Esophagus squamous epithelium (tissue), 5 donors: ENCODE measurements at places on chromosomes 4 and X.

DNA sequence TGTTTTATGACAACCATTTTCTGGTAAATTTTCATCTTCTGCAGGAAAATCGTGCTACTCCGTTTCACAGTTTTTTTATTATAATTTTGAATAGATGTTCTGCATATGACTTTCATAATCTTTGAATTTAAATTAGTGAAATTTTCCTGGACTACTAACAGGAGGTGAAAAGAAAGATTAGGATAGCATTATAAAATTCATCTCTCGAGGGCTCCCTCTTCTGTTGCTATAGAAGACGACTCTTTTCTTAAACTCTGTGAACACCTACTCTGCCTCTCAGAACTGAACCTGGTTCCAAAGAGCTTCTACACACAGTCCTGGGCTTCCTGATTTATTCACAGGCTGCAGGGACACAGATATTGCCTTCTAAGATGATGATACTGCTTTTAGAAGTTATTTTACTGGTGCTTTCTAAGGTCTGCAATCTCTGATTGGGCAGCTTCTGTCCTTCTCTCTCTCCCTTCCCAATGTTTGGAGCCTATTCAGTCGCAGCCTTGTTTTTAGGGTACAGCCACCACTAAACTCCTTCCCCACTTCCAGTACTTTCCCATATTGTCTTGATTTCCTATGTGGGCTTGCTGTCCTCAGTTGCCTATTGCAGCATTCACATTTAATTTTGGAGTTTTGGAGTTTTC, 10.1 kb upstream of the SAP30 start:
- DNase-seq: no peak

DNA sequence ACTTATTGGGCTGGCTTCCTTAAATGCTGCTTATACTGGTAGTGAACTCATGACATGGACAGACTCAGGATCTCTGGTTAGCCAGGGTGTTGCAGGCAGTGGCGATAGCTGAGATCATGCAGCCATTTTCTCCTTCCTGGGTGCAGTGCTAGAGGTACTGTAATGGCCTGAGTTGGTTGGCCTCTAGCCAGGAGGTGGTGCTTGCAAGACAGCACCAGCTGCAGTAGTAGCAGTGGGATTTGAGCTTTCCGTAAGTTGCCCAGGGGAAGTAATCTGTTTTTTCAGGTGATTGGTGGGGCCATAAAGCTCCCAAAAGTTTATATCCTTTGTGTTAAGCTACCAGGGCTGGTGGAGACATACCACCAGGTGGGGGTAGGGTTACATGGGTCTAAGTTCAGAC, 45.1 kb upstream of the AADAT start:
- no peak for DNase-seq

- DNase-seq: no peak
Observed at GRCh38 chrX:12032082-12032481, 106.2 kb upstream of the FRMPD4 start.

- DNase-seq: no peak
Observed at GRCh38 chr4:142493255-142494110, 352.6 kb downstream of the INPP4B start.

- no peak for DNase-seq
Observed at GRCh38 chr4:183328832-183329231, 6.6 kb upstream of the CLDN24 start.

- no peak for DNase-seq
Observed at GRCh38 chr4:185801471-185801870, 10.5 kb downstream of the SORBS2 start.

DNA sequence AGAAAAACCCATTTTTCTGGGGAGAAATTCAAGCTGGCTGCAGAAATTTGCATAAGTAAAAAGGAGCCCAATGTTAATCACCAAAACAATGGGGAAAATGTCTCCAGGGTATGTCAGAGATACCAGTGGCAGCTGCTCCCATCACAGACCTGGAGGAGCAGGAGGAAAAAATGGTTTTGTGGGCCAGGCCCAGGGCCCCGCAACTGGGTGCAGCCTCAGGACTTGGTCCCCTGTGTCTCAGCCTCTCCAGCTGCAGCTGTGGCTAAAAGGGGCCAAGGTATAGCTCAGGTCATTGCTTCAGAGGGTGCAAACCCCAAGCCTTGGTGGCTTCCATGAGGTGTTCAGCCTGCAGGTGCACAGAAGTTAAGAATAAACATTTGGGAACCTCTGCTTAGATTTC, 536.4 kb upstream of the FRG1 start:
- no peak for DNase-seq

GRCh38 chrX:155888139-155888538, 7.0 kb downstream of the VAMP7 start:
- DNase-seq: no peak

DNA sequence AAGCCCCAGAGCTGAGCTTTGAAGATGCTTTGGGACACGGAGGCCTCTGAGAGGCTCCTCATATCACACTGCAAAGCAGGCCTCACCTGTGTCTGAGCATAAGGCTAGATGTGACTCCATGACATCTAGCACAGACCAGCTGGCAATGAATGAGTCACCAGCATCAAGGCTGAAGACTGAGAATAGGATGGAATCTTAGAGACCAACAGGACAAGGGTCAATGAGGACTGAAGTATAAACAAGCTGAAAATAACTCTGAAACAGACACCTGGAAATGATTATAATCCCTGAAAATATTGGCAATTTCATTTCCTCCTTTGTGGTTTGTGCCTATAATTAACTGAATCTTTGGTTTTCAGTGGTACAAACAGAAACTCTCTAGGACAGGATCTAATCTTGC, 87.1 kb upstream of the PRPS1 start:
- no peak for DNase-seq

- DNase-seq: no peak
Observed at GRCh38 chr4:99652596-99653436, 4.8 kb downstream of the C4orf54 start.

DNA sequence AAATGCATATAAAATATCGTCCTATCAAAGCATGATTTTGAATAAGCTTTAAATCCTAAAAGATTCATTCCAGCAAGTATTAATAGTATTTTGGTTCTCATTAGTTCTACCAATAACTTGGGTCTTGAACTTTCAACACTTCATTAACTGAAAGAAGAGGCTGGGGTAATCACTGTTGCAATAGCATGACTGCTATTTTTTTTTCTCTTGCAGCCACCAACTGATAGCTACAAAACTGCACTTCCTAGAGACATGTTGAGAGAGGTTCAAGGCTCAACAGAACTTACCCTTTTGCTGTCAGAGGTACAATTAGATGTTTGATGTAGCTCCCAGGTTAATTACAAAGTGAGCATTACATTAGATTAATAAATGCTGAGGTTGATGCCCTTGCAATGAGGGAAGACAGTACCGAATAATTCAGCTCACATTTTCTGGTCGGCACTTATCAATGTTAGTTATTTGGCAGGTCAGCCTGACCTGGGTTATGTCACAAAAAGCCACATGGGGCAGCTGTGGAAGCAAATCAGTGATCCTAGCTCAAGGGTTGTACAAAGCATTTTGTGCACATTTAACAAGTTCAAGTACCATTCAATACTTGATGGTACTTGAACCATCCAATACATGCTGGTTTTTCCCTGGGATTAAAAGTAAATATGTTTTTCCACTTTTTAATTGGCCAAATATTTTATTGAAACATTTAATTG, 29.9 kb upstream of the TET2 start:
- DNase-seq: no peak

GRCh38 chr4:114365591-114365990, 233.0 kb upstream of the UGT8 start:
- DNase-seq: no peak

DNA sequence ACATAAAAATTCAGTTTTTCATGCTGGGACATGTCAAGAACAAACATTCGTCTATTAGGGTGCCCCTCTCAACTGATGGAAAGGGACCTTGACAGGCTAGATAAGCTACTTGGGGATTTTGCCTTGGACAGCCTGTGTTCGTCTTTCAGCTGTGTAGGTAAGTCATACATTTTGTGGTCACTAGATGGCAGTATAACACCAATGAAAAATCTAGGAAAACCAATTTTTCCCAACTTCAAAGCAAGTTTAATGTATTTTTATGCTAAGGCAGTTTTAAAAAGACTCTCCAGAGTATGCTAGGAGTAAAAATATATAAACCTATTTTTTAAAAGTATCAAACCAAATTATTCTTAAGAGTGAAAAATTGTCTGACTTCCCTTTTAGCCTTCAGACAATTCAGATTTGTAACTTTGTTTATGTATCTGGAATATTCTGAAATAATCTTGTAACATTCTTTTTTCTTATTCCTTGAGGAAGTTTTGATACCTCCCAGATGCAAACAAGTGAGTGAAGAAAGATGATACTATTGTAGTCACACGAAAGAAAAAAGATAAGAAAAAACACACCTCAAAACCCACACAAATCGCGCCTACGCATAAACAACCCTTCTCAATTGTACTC, 158.3 kb downstream of the CPE start:
- no peak for DNase-seq

GRCh38 chr4:186020106-186020792, 48.7 kb upstream of the TLR3 start:
- no peak for DNase-seq

GRCh38 chr4:98996056-98996764, 689 bp downstream of the METAP1 start:
- no peak for DNase-seq

DNA sequence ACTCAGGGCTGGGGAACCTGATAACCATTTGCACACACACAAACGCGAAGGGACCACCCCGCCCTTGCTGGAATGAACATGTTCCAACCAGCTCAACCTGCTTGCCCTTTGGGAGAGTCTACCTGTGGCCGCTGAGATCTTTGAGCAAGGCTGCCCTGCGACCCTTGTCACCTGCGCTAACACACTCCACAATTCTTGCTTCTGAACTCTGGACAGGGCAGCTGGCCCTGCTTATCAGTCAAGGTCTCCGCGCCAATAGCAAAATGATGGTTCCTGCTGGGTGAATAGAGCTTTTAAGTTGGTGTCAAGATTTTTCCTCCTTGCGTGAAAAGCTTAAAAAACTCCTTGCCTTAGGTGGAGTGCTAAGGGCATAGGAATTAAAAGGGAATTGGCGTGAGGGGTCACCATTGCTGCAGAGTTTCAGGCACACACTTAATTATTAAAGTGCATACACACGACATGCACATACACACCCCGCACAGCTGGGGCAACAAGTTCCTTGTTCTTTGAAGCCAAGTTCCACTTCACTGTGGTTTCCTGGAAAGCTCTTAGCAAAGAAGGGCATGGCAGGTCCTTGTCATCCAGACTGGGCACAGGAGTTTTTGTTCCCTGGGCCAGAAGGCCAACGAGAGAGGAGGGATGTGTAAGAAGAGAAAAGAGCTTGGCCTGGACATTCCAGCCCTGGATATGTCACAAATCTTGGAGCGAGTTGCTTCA, 207.7 kb downstream of the STIM2 start:
- no peak for DNase-seq

DNA sequence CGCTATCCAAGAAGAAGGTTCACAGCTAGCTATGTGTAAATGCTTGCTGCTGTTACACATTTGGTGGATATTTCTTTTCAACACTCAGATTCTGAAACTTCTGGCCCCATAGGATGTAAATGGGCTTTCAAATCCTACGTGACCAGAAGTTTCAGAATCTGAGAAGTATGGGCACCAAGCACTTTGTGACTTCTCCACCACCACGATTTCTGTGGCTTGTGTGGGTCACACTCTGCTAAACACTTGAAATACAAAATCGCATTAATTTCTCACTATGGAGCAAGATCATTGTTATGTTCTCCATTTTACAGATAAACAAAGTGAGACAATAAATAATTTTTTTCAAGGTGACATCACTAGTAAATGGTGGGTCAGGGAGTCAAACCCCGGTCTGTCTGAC, 259.4 kb upstream of the JADE1 start:
- DNase-seq: no peak

DNA sequence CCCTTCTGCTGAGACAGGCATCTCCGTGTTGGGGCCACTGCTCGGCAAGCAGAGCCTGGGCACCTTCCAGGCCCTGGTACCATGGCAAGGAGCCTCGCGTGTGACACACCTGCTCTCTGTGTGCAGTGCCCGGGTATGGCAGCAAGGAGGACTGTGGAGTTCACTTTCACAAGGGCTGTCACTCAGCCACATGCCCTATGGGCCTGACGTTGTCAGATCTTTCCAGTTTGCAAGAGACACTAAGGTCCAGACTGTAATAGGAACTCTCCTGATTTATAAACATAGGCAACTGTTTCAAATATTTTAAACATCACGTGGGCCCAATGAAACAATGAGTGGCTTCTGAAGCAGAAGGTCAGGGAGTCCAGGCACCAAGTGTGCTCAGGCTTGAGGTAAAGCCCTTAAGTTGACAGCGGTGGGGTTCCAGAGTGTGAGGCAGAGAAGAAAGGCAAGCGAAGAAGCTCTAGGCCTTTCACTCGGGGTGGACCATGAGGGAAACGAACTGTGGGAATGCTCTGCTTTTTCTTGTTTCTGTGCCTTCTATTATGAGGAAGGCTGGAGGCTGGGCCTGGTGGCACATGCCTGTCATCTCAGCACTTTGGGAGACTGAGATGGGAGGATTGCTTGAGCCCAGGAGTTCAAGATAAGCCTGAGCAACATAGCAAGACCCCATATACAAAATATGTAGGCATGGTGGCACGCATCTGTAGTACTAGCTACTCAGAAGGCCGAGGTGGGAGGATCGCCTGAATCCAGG, 108.6 kb upstream of the TRIM2 start:
- no peak for DNase-seq

DNA sequence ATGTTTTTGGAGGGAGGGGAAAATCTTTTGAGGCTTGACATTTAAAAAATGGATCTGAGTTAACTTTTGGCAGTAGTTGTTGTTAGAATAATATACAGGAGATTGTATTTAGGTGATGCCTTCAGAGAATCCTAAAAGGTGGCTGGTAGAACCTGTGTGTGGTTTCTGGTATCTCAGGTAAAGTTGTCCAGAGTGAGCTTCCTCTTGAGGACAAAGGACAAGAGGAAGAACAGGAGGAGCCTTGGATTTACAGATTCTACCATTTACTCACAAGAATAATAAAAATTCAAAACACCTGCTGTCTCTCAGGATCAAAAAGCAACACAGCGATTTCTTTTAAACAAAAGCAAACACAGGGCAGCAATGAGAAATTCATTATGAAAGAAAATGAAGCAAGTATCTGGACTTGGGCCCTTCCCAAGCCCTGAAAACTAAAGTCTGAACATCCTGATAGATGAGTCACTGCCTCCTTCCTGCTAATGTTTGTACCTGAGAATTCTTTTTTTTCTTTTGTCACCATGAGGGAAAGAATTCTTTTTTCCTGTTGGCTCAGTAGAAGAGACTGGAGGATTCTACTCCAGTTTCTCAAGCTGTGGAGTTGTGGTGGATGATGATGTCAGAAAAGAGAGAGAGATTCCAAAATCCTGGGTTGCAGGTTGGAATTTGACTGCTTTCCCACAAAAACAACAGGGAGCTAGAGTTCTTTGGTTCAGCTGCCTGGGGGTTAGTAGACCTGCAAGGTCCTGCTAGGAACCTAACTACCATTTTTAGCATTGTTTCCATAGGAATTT, 31.5 kb upstream of the RAPGEF2 start:
- no peak for DNase-seq

- DNase-seq: no peak
Observed at GRCh38 chrX:123408821-123409737, 225.0 kb downstream of the GRIA3 start.

GRCh38 chrX:108177351-108178142, 86.0 kb downstream of the ATG4A start:
- no peak for DNase-seq
